CD4-positive, alpha-beta T cell treated with Interleukin-17A for 1 hour (primary cell): ENCODE measurements at places on chromosomes 4 and X.

GRCh38 chrX:37873220-37873619 is 25.8 kb upstream of the DYNLT3 start:
- no peak for DNase-seq

DNA sequence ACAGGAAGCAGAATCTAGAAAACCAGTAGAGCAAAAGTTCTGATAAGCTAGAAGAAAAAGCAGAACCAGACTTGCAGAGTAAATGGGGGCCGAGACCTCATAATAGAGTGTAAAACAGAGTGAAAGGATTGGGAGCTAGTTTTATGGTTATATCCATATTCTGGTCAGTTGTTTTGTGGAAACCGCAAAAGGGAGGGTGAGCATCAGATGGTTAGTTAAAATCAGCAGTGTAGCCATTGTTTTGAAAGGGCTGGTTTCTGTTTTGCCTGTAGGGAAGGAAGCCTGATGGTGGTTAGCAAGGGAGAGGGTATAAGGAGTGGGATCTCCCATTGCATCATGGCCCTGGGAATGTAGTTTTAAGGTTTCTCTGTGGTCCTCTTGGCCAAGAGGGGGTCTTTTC is 17.2 kb upstream of the CCNI start:
- DNase-seq: no peak

DNA sequence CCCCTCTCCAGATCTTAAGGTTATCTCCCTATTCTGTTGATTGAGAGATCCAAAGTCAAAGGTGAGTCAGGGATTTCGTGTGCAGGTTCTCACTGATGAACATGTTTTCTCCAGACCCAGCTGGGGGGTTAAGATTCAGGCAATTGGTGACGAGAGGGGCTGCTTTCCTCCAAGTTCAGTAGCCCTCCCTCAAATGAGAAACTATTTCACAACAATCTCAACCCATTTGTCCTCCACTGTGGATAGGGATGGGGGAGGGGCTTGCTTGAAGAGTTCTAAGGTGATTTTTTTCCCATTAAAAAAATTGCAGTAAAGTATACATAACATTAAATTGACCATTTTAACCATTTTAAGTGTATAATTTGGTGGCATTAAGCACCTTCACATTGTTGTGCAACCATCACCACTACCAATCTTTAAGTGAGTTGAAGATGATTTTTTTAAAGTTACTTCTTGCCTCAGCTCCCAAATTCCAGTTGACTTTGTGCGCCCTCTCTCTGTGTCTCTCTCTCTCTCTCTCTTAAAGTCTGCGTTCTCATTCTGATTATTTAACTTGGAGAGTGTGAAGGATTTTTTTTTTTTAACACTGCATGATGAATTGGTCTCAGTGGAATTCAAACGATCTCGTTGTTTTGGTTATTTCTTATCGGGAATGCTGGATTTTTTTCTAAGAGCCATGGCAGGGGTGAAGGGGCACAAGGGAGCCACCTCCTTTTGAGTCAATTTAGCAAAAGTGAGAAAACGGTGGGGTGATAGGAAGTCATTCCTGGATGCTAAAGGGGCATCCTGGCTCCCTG is 175.9 kb downstream of the SHROOM3 start:
- no peak for DNase-seq

GRCh38 chr4:110609044-110609750 is 13.7 kb downstream of the PITX2 start:
- no peak for DNase-seq

- DNase-seq: no peak
Observed at GRCh38 chrX:123753656-123754350, 21.0 kb upstream of the THOC2 start.

GRCh38 chrX:104351173-104351769 is 96.5 kb upstream of the ESX1 start:
- no peak for DNase-seq

GRCh38 chr4:155777971-155778735 is 19.3 kb downstream of the GUCY1B1 start:
- DNase-seq: no peak

DNA sequence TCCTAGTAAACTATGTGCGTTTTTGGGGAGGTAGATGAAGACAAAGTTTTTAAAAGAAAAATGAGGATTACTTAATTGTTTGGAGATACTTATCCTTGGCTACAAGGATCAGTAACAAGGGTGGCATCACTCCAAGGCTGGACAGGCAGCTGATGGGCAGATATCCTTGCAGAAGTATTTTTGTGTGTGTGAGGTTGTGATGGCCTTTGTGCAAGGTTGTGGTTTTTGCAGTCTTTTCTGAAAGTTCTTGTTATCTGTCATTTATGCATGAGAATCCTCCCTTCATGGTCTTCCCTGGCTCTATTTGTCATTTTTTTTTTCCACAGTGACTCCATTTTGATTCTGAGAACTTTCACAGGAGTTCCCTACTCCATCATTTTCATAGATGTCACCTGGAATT is 96.0 kb upstream of the C1GALT1C1 start:
- no peak for DNase-seq

DNA sequence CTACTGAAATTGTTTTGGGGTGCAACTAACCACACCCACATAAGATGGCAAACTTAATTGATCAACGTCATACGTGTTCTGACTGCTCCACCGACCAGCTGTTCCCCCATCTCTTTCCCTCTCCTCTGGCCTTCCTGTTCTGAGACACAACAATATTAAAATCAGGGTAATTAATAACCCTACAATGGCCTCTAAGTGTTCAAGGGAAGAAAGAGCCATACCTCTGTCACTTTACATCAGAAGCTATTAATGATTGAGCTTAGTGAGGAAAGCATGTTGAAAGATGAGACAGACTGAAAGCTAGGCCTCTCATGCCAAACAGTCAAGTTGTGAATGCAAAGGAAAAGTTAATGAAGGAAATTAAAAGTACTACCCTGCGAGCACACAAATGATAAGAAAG is 173.9 kb upstream of the FTHL17 start:
- no peak for DNase-seq

- DNase-seq: no peak
Observed at GRCh38 chrX:153650959-153651358, 4.0 kb downstream of the DUSP9 start.

- no peak for DNase-seq
Observed at GRCh38 chr4:163042306-163042705, 124.4 kb downstream of the NAF1 start.

GRCh38 chr4:23945451-23946017 is 55.7 kb upstream of the PPARGC1A start:
- no peak for DNase-seq

DNA sequence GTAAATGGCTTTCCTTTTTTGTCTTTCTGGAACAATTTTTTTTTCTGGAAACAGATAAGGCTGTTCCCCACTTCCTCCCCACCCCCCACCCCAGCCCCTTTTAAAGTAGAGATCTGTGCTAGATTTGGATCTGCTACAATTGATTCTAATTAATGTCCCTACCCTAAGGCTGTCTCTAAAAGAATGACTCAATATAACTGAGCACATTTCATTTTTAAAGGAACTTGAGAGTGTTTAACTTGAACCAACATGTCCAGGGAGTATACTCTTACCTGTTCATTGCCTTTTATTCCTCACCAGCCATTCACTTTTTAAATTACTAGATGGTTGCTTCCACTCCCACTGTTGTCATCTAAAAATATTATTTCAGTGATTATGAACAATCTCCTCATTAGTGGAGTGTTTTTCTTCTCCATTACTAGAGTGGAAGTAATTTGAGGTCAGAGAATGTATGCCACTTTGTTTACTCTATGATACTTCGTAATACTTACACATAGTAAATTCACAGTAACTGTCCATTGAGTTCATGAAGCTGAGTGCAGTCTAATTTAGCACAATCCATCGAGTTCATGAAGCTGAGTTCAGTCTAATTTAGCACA is 14.1 kb upstream of the CNOT6L start:
- no peak for DNase-seq

- DNase-seq: no peak
Observed at GRCh38 chr4:53816561-53816960, 225.3 kb upstream of the LNX1 start.
